ENCODE measurements at places on chromosomes 6 and 20.

- DNase-seq, result no peak
These were observed 50.9 kb downstream of the MAP7 start for GRCh38 chr6:136499370-136499769.

- DNase-seq, result no peak
These were observed 23.5 kb downstream of the ZFP64 start for GRCh38 chr20:52168116-52168515.

GRCh38 chr6:138000941-138001340, 106.3 kb downstream of the PERP start:
- no peak for DNase-seq

DNA sequence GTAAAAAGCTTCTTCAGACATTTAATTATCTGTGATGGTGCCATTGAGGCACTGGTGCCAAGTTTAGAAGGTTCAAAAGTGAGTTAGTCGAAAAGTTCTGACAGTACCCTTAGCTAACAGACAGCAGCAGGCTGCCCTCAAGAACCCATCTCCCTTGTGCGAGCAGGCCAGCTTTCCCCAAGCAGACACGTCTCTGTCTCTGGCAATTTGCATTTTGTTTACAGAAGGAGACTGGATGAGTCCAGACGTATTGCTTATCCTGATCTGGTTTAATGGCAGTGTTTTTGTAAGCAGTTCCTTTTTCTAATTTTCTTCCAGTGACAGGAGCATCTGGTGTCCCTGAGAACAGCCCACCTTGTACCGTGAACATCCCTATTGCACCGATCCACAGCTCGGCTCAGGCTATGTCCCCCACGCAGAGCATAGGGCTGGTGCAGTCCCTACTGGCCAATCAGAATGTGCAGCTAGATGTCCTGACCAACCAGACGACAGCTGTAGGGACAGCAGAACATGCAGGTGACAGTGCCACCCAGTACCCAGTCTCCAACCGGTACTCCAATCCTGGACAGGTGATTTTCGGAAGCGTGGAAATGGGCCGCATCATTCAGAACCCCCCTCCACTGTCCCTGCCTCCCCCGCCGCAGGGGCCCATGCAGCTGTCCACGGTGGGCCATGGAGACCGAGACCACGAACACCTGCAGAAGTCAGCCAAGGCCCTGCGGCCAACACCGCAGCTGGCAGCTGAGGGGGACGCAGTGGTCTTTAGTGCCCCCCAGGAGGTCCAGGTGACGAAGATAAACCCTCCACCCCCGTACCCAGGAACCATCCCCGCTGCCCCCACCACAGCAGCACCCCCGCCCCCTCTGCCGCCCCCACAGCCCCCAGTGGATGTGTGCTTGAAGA, 58.3 kb upstream of the TMEM181 start:
- DNase-seq, result no peak

- DNase-seq, result no peak
These were observed 76.4 kb downstream of the SSR1 start for GRCh38 chr6:7236306-7237209.

- no peak for DNase-seq
These were observed 2.1 kb downstream of the GABRR2 start for GRCh38 chr6:89313006-89313405.

- DNase-seq, result no peak
These were observed 267.0 kb downstream of the TMEM242 start for GRCh38 chr6:157056275-157056674.

DNA sequence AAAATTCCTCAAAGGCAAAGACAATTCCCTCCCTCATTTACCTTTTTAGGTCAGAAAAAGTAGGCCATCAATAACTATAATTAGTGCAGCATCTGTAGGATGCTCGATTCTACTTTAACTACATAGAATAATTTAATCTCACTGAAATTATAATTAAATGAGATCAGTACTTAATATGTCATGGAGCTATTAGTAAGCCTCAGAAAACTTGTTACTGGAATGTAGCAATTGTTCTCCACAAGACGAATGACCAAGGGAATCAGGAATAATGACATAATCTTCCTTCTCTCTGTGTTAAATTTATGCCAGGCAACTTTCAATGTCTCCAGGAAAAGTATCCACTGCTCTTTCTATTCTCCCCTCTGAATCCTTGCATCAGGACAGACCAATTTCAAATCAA, 34.1 kb downstream of the SESN1 start:
- DNase-seq, result no peak

DNA sequence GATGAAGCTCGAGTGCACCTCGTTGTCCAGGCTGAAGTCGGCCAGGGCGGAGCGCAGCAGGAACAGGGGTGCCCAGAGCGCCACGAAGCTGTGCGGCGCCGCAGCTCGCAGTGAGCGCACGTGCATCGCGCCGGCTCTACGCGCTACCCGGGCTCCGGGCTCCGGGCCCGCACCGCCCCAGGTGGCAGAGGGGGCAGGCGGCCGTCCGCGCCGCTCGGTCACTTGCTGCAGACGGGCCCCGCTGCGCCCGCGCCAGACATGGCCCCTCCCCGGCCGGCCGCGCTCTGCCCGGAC, 497 bp downstream of the BMP7 start:
- DNase-seq, result no peak

DNA sequence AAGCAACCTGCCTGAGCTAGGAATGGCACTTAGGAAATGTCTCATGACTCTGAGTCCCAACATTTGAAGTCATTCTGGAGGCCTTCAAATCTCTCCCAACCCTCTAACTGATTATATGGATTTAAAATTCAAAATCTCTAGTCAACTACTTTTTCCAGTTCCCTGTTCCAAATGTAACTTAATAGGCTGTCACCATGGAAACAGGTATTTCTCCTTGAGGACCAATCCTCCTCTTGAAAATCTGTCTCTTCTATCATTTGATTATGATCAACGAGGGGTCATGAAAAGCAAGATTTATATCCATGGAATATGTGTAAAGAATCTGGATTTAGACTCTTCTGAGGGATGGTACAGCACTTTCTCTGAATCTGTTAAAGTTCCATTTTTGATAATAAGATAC, 127.3 kb upstream of the DTNBP1 start:
- DNase-seq, result no peak

- DNase-seq, result no peak
These were observed 69.4 kb upstream of the MYLIP start for GRCh38 chr6:16059496-16059895.

DNA sequence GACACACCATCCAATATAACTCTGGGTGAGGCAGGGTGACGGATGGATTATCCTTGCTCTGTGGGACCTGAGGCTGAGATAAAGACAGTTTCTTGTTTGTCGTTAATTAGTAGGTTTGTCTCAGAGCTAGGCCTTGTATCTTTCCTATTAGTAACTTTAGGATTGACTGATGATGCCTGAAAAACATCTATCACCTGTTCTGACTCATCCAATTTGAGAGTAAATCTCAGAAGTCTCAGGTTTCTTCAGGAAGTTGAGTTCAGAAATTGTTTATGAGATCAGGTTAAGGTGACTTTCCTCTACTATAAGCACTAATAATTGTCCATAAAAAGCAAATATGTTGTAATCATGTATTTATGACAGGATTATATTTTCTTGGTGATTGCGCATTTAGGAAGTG, 129.5 kb upstream of the SUPT3H start:
- no peak for DNase-seq

DNA sequence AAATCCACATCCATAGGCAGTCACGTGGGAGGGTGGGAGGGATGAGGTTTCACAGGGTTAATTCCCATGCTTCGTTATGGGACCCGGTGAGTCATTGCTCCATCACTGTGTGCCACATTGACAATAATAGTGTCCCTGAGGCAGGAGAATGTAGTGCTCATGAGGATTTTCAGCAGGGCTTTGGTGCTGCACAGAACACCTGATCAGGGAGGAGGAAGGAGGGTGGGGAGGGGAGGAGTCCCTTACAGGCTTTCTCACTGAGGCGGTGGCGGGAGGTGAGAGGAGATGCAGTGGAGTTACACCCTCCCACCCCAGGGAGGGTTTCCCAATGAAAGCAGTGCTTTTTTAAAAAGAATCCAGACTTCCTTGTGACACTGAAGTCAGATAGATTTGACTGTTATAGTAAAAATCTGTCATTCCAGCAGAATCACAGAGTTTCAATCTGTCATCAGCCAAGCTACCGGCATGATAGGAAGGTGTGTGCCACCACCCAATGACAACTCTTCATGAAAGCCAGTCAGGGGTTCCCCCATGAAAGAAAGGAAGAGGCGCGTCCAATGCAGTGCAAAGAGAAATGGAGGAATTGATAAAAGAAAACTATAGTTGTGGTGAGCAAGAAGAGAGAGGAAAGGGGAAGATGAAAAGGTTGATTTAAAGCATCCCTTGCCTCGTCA, 144.8 kb downstream of the TBC1D7 start:
- no peak for DNase-seq

DNA sequence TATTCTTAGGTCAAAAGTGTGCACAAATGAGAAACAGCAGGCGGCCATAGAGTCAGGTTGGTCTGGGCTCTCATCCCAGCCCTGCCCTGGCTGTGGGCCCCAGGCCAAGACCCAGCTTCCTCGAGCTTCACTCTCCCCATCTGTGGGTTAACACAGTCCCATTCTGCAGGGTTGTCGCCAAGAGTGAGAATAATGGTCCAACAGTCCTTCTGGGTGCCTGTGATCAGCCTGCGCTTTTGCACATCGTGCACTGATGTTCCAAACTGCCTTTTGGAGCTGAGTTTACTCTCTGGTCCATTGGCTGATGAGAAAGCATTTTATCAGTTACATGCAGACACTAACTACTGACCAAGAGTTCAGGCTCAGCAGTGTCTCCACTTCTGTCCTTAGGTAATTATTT, 82.6 kb downstream of the INSM1 start:
- peak; percentile 54 for DNase-seq

DNA sequence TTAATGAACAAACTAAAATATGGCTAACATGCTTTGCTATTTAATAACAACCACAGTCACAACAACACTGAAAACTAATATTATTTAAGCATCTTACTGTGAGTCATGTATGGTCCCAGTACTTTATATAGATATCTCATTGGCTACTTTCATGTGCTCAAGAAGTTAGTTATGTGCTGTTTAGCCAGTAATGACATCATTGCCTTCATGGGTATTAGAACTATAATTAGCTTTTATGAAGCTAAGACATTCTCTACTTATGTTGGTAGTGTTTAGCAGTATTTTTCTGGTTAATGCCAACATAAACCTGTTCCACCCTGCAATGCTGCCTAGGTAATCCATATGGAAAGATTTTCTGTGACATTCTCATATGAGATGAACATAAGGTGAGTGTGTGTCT, 56.1 kb downstream of the ADGRG6 start:
- no peak for DNase-seq

DNA sequence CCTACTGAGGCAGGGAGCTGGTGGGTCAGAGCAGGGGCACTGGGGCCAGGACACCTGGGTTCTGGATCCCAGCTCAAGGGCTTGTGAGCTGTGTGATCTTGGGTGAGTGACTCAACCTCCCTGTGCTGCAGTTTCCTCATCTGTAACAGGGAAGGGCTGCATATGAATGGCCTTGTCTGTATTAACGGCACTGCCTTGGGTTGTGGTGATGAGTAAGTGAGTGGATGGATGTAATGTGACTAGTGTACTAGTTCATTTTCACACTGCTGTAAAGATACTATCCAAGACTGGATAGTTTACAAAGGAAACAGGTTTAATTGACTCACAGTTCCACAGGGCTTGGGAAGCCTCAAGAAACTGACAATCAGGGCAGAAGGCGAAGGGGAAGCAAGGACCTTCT, 233.5 kb downstream of the TAF4 start:
- DNase-seq, result no peak

DNA sequence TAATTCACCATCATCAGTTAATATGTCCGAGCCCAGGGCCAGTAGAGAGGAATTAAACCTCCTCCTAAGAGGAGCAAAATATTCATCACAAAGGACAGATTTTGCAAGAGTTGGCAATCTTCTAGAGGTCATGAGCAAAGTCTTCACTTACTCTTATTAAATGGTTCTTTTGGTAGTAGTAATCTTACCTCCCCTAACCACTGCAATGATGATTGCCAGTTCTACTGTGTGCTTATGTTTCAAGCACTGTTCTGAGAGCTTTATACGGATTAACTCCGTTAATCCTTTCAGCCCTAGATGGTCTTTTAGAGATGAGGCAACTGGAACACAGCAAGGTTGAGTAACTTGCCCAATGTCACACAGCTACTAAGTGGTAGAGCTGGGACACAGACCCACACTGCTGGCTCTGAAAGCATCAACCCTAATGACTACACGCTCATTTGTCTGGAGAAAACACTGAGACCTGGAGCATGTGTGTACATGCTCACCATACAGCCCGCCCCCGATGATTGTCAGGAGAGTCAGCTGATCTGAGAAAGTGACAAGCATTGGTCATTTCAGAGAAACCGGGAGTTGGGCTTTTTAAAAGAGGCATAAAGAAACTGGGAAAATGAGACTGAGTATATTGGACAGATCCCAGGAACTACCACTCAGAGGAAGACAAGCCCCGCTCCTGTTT, 276.0 kb downstream of the NRN1 start:
- DNase-seq, result no peak

Measured in nucleus accumbens (tissue), 56 donors.